ENCODE measurements at places on chromosomes 11 and 22.

DNA sequence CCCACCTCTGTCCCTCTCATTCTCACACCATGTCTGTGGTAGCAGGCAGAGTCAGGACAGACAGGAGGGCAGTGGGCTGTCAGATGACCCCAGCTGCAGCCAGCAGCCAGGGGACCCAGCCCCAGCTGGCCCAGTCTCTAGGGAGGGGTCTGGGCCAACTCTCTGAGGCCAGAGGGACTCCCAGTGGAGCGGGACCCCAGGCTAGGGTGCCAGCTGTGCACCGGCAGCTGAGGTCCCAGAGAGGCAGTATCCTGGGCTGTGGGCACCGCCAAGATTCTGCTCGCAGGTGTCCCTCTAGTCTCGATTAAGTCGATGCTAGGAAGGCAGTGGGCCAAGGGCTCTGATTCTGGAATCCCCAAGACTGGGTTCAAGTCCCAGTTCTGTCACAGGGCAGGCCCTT is 16.7 kb upstream of the FADD start:
- DNase-seq, result no peak

GRCh38 chr11:1831338-1832210 is 3.2 kb upstream of the SYT8 start:
- DNase-seq, result no peak

DNA sequence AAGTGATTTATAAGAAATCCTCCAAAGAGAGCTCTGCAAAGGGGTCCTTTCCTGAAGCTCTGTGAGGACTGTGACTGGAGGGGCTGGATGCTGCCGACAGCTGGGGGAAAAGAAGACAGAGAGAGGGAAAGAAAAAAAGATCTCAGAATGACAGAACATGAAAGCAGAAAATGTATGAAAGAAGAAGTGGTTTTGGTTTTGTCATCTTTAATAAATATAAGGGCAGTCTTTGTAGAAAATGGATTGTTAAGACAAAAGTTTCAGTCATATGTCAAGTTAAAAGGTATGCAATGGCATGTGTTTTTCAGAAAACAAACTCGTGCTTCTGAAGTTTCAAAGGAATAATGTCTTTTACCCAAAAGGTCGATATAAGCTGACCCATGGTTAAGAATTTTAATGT is 105.5 kb downstream of the CCDC83 start:
- no peak for DNase-seq

DNA sequence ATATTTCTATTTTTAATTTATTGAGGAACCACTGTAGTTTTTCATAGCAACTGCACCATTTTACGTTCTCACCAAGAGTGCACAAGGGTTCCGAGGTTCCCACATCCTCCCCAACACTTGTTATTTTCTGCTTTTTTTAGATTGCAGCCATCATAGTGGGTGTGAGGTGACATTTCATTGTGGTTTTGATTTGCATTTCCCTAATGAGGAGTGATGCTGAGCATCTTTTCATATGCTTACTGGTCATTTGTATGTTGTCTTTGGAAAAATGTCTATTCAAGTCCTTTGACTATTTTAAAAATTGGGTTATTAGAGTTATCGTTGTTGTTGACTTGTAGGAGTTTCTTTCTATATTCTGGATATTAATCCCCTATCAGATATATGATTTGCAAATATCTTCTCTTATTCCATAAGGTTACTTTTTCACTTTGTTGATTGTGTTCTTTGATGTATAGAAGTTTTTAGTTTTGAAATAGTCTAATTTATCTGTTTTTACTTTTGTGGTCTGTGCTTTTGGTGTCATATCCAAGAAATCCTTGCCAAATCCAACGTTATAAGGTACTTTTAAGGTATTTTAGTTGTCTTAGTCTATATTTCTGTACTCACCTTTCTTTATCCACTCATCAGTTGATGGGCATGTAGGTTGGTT is 9.0 kb downstream of the NEAT1 start:
- peak; percentile 11 for DNase-seq

- DNase-seq, result no peak
Measured at GRCh38 chr22:46726986-46727317, 11.1 kb downstream of the CERK start.

DNA sequence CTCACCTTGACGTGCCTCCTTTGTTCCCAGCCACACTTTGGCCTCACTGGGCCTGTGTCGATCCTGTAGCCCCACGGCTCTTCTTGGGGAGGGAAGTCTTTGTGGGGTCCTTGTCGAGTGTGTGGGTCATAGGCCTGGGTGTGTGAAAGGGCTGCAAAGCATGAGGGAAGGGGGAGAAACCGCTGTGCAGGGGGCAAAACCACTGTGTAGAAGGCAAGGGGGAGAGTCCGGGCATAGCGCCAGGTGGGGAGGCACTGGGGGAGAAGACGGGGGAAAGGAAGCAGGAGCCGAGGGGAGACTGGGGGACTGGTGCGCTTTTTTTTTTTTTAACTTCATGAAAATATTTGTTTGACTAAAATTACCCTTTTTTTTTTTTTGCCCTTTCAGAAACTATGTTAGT is 65.1 kb upstream of the RASD2 start:
- DNase-seq, result no peak

GRCh38 chr22:35022291-35022690 is 43.7 kb upstream of the ISX start:
- DNase-seq, result no peak

DNA sequence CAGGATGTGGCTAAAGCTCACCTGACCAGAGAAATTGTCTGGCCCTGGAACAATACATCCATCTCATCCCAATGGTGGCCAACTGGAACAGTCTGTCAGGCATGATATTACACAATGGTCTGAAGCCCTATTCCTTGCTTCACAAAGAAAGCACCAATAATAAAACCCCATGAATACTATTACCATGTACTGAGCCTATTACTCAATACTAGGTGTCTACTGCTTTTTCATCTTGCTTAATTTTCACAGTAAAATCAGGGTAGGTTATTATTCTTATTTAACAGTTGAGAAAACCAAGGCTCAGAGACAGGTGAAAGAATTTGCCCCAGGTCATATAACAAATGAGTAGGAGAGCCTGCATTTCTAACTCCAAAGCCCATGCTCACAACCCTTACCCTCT is 68.9 kb upstream of the CAPRIN1 start:
- no peak for DNase-seq

DNA sequence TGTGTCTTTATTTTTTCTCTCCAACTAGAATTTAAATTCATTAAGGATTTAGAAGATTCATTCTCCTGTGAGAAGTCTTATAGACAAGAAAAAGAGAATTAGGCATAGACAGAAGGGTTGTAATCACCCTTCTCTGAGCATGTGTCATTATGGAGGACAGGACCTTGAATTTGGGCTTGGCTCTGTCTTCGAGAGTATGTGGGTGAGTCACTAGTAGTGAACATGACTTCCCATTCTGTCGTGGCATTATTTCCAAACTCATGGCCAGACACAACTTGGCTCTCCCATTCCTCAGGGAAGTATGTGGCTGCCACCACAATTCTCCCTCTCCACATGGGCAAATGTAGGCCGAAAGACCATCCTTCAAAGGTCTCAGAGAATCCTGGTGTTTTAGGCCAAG is 14.3 kb upstream of the ANKK1 start:
- peak; percentile 50 for DNase-seq

DNA sequence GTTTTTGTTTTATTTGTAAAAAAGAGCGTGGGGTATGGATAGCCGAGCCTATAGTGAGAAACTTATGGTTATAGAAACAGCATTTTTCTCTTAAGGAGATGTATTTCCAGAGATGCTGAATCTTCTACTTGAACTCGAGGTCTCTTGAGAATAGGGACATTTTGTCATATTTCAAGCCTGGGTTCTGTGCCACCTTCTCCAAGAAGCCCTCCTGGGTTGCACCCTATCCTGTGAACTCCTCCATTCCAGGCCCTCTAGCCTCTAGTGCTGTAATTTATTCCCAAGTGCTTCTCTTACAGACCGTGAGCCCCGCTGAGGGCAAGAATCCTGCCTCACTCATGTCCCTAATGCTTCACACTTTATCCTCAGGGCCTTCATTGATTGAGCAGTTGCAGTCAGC is 108.6 kb downstream of the KIAA1671 start:
- no peak for DNase-seq

- no peak for DNase-seq
Measured at GRCh38 chr11:109911488-109911887, 181.7 kb upstream of the ZC3H12C start.

DNA sequence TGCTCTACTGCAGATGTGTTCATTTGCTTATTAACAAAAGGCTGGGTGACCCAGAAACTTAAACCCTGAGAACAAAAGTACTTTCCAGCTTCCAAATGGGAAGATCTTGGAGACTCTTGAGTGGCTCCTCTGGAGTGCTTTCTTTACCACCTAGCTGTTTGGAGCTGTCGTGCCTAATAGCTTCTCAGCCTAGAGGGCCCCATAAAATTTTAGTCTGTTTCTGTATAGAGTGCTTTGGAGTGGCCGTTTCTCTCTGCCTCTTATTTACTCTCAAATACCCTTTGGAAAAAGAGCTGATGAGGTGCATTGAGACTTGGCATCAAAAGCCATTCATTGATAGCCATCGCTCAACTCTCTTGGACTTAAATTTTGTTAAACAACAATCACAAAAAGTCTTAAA is 50.7 kb downstream of the ZNRF3 start:
- no peak for DNase-seq

DNA sequence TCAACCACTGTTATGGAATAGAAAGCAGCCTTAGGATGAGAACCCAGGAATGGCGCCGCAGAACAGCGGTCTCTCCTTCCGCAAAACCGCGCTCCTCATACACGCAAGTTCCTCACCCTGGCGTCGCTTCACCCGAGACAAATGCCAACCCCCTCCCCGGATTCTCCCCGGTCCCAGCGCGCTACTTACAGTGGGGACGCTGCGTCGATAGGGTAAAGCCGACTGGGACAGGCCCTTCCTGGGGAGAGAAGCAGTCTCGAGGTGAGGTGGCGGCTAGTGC is 287 bp downstream of the RPS13 start:
- DNase-seq, result no peak
